ENCODE measurements at places on chromosomes 3 and 15.

- DNase-seq: peak; percentile 4
These were observed 3.5 kb upstream of the ROPN1B start for GRCh38 chr3:125965505-125965904.

- no peak for DNase-seq
These were observed 10.2 kb downstream of the ZIC4 start for GRCh38 chr3:147395899-147396711.

GRCh38 chr3:189195302-189195701 is 23.5 kb downstream of the TPRG1 start:
- DNase-seq: peak; percentile 4

GRCh38 chr15:68583321-68583720 is 4.5 kb downstream of the CORO2B start:
- DNase-seq: no peak

GRCh38 chr15:59312205-59312604 is 60.5 kb downstream of the MYO1E start:
- DNase-seq: no peak

- DNase-seq: no peak
These were observed 170.9 kb downstream of the PLCL2 start for GRCh38 chr3:17055374-17056276.

- peak; percentile 70 for DNase-seq
These were observed 1.5 kb downstream of the CEP63 start for GRCh38 chr3:134487406-134487805.

DNA sequence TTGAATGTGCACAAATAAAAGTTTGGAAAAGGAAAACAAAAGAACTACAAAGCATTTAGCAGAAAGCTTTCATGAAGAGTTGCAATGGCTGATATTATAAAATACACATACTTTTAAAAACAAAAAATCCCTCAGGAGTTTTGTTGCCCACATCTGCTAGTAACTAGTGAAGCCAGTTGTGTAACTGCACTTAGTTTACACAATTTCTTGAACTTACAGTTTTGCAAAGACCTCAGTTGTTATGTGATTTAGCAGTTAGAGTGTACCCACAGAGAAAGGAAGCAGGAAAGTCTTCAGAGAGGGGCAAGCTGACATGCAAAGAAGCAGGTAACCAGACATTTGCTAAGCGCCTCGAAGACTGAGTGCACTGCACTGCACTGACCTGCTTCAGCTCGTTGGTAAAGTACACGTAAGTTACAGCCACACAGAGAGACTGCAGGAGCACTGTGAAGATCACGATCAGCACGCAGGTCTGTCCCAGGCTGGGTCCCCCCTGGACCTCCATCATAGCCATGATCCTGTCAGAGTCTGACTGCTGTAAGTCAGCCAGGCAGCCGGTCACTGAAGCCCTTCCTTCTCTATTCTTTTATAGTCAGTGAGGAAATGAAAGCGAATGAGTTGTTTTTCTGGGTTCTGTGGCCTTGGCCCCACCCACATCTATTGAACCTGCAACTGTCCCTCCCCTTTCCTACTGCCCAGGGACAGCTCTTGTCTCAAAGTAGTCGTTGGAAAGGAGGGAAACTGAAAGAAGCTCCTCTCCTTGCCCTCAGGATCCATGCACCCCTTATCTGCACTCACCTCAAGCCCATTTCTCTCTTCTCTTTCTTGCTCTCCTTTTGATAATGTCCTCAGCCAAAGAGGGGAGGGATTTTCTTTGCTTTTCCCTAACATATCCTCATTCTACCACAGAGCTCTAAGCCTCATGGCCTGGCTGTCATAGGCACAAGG is at the start of gene TNFSF10:
Gene TNFSF10, minus strand, starts transcription at position 560 of the 948 bp plus-strand sequence. Its CDS starts 46 bp downstream, at position 514.
- peak; percentile 91 for DNase-seq

DNA sequence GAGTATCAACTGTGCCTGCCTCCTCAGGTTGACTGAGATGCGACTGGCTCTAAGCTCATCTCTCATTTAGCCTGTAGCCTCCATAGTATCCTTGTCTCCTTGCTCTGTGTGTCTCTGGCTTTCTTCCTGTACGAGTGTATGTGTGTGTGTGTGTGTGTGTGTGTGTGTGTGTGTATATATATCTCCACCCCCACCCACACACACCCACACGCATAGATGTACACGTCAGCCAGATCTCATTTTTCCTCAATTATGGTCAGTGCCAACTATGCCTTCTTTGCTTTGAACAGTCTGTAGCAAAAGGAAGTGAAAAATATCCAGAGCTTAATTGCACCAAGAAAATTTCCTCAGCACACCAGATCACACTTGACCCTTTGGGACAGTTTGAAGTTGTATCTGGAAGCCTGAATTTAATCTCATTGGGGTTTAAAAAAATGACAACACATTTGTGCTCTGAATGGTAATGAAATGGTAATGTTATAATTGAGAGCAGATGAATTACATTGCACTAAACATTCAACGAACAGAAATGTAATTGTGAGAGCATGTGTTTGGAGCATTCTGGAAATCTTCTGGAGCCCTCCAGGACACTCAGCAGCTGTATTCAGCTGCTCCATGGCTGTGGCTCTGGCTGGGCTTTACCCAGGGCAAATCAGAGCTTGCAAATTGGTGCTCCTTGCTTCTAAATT is 63.6 kb downstream of the RYR3 start:
- DNase-seq: no peak

DNA sequence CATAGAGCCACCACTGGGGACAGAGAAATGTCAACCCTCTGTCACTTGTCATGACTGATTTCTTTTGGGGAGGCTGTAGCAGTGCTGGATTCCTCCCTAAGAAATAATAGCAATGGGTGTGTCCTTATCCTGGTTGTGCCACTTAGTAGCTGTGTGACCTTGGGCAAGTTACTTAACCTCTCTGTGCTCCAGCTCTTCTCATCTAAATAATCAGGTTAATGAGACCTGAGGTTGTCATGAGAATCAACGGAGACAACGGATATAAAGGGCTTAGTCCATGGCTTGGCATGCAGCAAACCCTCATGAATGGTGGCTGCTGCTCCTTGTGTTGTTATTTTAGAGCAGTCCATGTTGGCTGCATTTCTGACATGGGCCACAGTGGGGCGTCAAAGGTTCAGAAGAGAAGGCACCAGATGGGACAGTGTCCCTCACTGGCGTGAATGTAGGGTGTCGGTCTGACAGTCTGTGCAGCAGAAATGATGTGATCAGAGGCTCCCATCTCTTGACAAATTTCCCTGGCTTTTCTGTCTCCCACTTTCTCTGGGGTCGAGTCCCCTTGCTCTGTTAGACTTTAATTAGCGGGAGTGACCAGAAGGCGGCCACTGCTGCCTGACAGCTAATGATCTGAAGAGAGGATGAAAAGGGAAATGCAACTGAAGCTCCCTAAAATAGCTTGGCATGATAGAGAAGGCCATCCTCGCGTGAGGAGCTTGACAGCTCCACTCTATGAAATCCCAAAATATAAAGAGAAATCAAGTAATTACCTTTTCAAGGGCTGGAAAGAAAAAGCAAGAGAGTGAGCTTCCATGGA is 209.4 kb downstream of the CADPS start:
- peak; percentile 55 for DNase-seq

DNA sequence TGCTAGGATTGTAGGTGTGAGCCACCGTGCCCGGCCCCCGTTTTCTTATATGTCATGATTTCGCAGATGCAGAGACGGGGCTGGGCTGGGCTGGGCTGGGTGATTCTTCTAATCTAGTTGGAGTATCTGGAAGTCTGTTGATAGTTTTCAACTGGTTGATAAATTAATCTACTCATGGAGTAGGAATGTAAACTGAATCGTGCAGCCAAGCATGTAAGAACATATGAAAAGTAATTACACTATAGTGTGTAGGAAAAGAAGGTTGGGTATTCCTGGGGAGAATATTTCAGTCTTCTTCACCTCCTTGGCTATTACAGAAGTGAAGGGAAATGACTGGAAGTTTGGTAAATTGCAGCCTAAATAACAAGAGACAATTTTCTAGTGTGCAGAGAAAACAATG is 82.6 kb upstream of the MAGI1 start:
- no peak for DNase-seq

- DNase-seq: no peak
These were observed 29.9 kb upstream of the RGMA start for GRCh38 chr15:93118904-93119303.

GRCh38 chr3:58766587-58767282 is 100.2 kb upstream of the FAM3D start:
- DNase-seq: no peak

DNA sequence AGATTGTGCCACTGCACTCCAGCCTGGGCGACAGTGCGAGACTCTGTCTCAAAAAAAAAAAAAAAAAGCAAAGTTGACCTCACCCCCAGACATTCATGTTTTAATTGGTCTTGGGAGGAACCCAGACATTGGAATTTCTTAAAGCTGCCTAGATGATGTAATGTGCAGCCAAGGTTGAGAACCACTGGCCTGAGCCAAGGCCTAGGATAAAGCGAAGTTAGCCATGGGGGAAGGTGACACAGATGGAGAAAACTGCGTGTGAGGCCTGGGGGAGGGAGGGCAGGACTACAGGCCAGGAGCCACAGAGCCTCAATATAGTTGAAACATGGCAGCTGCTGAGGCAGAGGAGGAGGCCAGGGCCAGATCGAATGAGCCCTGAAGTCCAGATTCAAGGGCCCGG is 21.0 kb downstream of the GLB1 start:
- DNase-seq: no peak
